ENCODE measurements at places on chromosomes 1 and 21.

GRCh38 chr1:8083739-8084484, 57.8 kb upstream of the ERRFI1 start:
- DNase-seq: no peak

DNA sequence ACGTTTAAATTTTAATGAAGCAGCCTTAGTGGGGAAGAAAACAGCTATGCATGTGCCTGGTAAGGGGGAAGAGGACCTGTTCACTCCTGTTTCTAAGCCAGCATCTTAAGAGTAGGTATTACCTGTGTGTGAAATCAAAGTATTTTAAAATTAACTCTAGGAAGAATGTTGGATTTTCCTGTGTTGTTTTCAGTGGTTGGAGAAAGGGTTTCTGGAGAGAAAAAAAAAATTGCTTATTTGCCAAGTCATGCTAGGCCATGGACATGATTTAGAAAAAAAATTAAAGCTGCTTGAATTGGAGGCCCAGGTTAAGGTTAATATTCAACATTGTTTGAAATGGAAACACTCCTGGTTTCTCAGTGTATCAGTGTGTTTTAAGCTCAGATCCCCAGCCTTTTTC, 42.9 kb upstream of the DNAJC6 start:
- no peak for DNase-seq

DNA sequence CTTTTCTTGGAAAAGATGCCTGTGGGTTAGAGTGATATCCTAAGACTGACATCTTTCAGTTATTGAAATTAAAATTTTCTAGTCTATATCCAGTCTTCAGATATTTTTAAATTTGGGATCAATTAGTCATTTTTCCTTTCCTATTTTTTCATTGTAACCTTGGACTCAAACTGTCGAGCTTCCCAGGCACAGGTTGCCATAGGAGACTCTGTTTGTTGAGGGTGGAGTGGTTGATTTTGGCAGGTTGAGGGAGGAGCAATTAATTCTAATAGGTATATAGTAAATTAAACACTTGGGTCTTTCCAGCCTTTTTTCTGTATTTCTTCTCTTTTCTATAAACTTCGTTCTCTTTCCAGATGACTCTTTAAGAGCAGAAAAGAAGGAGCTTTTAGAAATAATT, 326.8 kb downstream of the ASTN1 start:
- peak; percentile 22 for DNase-seq

GRCh38 chr1:227961651-227962466, 14.1 kb upstream of the WNT9A start:
- no peak for DNase-seq

DNA sequence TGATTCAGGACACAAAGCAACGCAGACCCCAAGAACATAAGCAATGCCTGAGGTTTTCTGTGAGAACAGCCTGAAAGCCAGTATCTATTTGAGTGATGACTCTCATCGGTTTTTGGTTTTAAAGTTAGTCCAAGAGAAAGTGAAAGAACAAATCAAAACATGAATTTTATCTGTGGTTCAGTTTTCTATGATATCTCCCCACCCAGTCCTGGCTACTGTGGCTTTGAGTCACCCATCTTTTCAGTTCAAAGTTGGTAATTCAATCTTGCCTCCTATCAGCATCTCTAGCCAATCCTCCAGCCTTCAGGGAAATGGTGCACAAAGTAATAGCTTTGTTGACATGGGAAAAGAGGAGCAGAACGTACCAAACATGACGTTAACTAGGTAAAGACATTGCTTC, 40.5 kb upstream of the KRTAP19-8 start:
- DNase-seq: no peak

GRCh38 chr1:58576325-58576726, 726 bp downstream of the TACSTD2 start:
- DNase-seq: no peak

GRCh38 chr1:228413241-228414010, 3.2 kb downstream of the TRIM17 start:
- DNase-seq: no peak
